ENCODE measurements at places on chromosomes 6 and 20. TPM values are rescaled to one million over a fixed set of nuclear protein-coding genes. Genes with fewer than 3 reads are reported as not detected.

Gene HLA-DQB1
- 0.32 TPM for total RNA-seq

Gene CDSN
- 0.13 TPM for total RNA-seq

Gene ZKSCAN8
- total RNA-seq, result 8.7 TPM

Gene TIAM2
- total RNA-seq, result 3.2 TPM

Gene RFX6
- not detected for total RNA-seq

All from epithelial cell of alveolus of lung (primary cell).